ENCODE measurements at places on chromosomes 3 and 15.

DNA sequence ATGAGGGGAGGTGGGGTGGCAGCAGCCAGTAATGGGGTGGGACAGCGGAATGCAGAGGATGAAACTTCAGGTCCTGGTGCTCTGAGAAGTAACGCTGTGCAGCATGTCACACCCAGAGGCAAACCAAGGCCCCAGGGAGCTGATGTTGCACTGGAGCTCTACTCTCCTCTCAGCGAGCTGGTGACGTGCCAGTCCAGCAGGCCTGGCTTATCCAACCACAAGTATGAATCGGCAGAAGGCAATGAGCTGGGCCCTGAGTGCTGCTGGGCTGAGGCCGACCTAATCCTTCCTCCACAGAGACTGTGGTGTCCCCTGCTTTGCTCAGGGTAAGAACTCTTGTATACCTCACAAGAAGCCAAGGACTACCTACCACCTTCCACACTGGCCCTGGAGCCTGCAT, 30.5 kb downstream of the CD86 start:
- DNase-seq = no peak

DNA sequence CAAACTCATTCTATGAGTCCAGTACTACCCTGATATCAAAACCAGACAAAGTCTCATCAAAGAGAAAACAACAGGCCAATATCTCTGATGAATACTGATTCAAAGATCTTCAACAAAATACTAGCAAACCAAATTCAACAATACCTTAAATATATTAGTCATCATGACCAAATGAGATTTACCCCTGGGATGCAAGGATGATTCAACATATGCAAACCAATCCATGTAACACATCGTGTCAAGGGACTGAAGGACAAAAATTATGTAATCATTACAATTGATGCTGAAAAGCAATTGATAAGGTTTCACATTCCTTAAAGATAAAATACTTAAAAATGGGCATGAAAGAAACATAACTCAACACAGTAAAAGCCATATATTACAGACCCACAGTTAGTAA, 1476.9 kb downstream of the SI start:
- DNase-seq = no peak

GRCh38 chr15:61028427-61028826, 200.7 kb downstream of the RORA start:
- DNase-seq = no peak

DNA sequence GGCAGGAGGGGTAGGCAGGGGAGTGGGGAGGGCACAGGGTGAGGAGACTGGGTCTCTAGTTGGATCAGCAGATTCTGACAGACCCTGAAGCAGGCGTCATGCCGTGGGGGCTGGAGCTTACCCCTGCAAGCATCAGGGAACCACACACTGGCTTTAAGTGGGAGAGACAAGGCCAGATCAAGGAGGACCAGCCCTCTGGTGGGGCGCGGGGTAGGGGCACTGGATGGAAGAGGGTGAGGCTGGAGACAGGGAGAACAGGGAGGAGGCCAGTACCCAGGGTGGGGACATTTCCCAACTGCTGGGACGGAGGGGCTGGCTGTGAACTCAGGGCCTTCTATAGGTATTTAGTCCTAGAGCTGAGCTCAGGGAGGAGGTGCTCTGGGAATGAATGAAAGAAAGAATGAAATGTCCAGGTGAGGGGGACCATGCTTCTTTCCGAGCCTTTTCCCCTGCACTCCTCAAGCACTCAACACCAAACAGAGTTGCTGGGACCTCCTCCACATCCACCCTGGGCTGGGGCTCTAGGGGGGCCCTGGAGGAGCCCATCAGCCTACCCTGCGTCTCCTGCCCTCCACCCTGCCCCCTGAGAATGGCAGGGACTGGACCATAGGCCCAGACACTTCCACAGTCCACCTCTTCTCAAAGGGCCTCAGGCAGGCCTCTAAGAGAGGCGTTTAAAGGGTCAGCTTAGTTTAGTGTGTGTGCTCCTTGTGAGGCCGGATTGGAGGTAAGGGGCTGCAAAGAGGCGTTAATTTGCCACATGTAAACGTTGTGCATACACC, 49.0 kb upstream of the FGD5 start:
- no peak for DNase-seq

DNA sequence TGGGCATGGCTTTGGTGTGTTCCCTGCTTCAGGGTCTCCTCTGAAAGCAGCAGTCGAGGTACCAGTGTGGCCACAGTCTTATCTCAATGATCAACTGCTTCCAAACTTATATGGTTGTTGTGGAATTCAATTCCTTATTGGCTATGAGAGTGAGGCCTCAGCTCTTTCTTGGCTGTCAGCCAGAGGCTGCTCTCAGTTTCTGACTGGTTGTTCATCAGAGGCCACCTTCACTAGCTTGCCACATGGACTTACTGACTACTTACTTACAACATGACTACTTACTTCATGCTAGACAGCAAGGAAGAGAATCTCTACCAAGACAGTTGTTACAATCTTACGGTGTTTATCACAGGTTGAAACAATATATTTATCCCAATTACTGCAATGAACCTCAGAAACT, 789.2 kb downstream of the DIPK2A start:
- no peak for DNase-seq

GRCh38 chr3:64686446-64686908, 1.3 kb downstream of the ADAMTS9 start:
- DNase-seq = no peak

Data from T-helper 9 cell (primary cell).